ENCODE measurements at places on chromosomes 2 and 18.

GRCh38 chr2:920573-920972 lies 30.1 kb upstream of the SNTG2 start:
- no peak for DNase-seq

DNA sequence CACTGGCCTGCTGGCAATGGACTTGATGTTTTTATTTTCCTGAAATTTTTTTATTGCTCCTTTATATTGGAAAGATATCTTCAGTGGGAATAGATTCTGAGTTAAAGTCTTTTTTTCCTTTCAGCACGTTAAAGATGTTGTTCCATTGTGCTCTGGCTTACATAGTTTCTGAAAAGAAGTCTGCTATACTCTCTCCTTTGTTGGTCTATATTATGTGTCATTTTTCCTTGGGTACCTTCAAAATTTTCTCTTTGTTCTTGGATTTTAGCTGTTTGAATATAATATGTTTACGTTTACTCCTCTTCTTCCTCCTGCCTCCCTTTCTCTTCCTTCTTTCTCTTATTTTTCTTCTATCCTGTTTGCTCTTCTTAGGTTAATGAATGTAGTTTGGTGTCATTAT lies 105.5 kb downstream of the CAPN13 start:
- DNase-seq: no peak

- DNase-seq: no peak
These were observed 147.3 kb downstream of the ZFP36L2 start for GRCh38 chr2:43078781-43079755.

- DNase-seq: no peak
These were observed 159.8 kb upstream of the STK17B start for GRCh38 chr2:196331143-196331542.

DNA sequence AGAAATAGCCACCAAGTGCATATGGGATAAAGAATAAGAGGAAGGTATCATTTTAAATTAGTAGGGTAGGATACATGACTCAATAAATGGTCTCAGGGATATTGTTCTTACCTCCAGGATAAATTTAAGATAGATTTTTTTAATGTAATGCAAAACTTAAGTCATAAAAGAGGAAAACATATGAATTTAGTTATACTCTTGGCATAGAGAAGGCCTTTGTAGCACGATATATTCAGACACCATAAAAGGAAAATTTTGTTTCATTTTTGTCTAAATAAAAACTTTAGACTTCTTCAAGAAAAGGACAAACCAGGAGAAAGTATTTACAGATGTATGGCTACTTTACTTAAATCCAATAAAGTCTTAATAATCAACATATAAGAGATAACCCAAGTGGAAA lies 78.5 kb upstream of the CAB39 start:
- DNase-seq: no peak

DNA sequence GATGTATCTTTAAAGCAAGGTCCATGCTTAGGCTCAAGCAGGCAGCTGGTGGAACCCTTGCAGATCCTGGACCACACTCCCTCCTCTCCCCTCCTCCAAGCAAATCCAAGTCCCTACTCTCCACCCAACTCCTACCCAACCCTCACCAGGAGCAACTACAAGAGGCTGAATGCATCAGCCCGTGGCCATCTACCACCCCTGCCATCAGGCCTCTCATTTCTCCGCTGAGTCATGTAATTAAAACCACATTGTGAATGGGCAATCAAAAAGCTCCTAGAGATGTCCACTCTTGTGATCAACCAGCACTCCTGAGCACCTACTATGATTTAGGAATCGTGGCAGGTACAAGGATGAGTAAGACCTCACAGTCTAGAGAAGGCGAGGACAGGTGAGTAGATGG lies 142.2 kb upstream of the CAPN13 start:
- DNase-seq: no peak

DNA sequence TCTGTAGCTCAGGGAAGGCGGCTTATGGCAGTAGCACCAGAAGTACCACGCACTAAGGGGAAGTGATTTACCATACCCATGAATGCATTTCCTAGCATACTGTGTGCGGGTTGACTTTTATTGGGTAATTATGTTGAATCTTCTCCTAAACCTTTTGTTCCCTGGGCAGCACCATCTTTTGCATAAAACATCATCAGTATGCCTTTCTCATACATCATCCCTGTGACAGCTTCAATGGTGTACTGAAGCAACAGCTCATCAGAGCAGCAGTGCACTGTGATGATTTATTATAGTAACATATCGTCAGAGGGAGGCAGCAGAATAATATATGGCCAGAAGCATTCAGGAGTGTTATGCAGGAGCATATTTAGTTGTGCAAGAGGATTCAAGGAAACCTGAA lies 204.9 kb downstream of the CDH7 start:
- no peak for DNase-seq

DNA sequence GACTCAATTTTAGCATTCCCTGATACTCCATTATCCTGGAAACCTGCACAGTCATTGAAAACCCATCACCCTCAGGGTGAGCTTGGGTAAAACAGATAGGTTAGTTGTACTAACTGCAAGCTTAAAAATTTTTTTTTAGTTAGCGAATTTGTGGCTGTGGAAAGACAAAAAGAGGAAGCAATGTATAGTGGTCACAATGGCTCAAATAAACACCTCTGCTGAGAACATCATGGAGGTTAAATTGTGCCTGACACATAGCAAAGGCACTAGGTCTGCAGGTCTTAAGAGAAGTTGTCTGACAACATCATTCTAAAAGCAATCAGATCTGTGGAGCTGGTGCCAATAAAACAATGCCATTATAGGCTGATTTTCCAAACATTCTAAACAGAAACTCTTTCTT lies 84.4 kb upstream of the CAVIN2 start:
- no peak for DNase-seq

- no peak for DNase-seq
These were observed 28.9 kb downstream of the RAB31 start for GRCh38 chr18:9737006-9737405.

DNA sequence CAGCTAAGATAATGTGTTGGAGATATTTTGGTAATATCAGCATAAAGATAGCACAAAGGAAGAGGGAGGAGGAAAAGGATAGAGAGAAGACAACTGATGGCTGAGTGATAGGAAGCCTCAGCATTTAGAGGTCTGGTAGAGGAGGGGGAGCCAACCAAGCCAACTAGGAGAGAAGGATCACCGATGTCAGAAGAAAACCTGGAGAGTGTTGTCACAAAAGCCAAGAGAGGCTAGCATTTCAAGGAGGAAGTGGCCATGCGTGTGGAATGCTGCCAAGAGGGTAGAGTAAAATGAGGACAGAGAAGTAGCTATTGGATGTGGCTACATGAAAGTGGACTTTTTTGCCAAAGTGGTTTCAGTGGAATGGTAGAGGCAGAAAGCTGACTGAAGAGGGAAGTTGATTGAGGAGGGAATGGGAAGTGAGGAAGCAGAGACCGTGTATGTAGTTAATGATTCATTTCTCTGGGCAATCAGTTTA lies 34.3 kb downstream of the LCLAT1 start:
- DNase-seq: no peak

Data from activated naive CD4-positive, alpha-beta T cell treated with Interleukin-2 at 50 U/mL for 16 hours (primary cell).